ENCODE measurements at places on chromosomes 3 and 15.

GRCh38 chr3:69085168-69085832 is 563 bp downstream of the ARL6IP5 start:
- peak; percentile 40 for DNase-seq

DNA sequence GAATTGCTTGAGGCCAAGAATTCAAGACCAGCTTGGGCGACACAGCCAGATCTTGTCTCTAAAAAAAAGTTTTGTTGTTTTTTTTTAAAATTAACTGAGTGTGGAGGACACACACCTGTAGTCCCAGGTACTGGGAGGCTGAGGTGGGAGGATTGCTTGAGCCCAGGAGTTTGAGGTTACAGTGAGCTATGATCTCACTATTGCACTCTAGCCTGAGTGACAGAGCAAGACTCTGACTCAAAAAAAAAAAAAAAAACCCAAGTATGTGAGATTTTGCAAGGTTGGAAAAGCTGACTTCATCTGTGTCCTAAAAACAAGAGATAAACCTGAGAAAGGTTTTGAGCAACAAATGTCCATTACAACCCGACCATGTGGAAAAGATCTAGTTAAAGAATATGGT is 5.4 kb upstream of the TOPBP1 start:
- DNase-seq, result no peak

GRCh38 chr3:195247086-195247862 is 23.7 kb downstream of the XXYLT1 start:
- DNase-seq, result no peak

DNA sequence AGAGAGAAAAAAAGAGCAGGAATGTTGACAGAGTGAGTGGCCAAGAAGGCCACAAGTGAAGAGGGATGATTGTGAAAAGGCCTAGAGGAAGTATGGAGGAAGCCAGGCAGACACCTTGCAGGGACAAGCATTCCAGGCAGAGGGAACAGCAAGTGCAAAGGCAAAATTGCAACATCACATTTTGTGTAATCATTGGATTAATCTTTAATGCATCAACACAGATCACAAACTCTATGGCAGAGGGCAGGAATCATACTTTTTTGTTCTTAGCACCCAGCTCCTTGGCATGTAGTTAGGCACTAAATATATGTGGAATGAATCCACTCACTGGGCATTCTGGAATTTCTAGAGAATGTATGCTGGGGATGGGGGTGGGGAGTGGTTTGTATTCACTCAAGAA is 312.1 kb upstream of the PROK2 start:
- DNase-seq, result no peak

GRCh38 chr3:71227270-71227661 is 356.3 kb downstream of the FOXP1 start:
- no peak for DNase-seq

- no peak for DNase-seq
Measured at GRCh38 chr15:98758224-98758623, 109.9 kb downstream of the IGF1R start.

DNA sequence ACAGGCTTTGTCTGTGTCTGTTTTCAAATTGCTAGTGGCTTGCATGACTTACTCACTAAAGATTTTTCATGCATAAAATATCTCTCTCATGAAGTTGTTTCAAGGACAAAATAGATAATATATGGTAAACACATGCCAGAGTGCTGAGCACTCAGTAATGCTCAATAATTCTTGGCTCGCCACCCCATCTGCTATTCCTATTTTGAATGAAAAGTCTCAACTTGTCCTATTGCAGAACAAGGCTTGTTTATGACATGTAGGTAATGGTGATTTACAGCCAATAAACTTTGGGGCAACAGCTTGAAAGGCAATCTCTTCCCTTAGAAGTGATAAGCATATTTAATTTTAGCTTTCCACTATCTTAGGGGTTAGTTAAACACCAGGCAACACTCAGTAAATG is 789.0 kb upstream of the ROBO1 start:
- DNase-seq, result no peak

DNA sequence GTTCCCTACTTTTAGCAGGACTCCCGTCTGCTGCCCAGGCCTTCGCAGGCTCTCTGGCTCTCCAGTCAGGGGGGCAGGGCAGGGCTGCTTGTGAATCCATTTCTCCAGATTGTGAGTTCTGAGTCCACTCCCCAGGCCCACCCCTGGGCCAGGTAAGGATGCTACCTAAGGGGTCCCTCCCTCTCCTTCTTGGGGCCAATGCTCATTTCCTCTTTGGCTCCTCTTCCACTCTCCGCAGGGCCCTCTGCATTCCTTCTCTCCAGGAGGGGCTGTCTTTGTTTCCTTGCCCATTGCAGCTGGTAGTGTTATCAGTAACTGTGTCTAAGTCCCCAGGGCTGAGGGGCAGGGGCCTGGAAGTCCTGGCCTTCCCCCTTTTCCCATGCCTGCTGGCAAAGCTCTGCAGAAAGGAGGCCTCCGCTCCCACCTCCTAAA is 13.0 kb upstream of the CACNA2D2 start:
- no peak for DNase-seq

DNA sequence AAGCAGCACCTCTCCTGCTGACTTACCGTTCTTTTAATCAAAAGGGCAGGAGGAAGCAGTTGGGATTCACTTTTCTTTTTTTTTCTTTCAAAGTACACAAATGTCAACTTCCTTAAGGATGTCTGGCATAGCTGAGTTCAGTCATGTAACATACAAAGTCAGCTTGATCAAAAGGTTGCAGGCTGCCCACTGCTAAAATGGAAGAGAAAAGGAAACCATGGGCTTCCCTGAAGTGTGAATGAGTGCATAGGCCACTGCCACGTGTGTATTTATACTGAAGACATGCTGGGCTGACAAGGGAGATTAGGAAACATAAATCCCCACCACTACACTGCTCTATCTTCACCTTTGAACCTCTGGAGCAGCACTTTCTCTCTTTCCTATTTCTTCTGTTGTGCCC is 312.5 kb downstream of the TIGIT start:
- no peak for DNase-seq

DNA sequence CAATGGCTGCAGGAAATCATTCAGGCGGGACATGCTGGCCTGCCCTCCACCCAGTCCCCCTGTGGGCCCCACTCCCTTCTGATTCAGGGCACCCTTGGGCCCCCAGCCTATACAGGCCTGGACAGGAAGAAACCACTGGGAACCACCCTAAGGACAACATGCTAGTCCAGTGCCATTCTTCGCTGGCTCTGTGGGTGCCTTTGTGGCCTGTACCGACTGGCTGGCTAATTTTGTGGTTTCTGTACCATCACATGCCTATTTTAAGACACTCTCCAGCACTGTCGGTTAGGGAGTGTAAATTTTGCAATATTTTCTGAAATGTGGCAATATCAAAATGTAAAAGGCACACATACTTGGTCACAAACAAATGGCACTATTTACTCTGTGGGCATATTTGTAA is 61.4 kb upstream of the POLG start:
- no peak for DNase-seq

GRCh38 chr3:104368760-104369159 is 997.9 kb upstream of the ALCAM start:
- DNase-seq, result no peak

- peak; percentile 92 for DNase-seq
Measured at GRCh38 chr3:191774485-191774884, 313.5 kb downstream of the PYDC2 start.

DNA sequence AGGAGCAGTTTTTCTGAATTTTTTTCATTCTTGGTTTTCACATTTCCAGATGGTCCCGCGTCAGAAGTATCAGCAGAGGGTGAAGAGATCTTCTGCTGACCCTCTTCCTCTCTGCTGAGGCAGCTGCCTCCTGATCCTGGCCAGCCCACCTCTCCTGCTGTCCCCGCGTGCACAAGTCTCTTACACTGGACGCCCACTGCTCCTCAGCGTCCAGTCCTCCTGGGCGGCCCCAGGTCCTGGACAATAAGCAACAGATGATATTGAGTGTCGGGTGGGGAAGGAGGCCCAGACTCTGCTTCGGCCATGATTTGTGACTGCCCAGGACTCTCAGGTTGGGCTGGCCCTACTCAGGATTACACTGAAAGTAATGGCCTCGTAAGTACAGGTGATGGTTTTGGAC is 50.1 kb downstream of the KLHL25 start:
- no peak for DNase-seq

- no peak for DNase-seq
Measured at GRCh38 chr3:158522221-158523136, 48.5 kb upstream of the MLF1 start.

GRCh38 chr3:54211097-54211496 is 88.7 kb downstream of the CACNA2D3 start:
- DNase-seq, result no peak

- no peak for DNase-seq
Measured at GRCh38 chr3:160686955-160687535, 10.1 kb downstream of the ARL14 start.

GRCh38 chr3:183350164-183350563 is 78.3 kb downstream of the MCF2L2 start:
- no peak for DNase-seq

GRCh38 chr15:42825599-42825998 is 88.7 kb upstream of the CDAN1 start:
- DNase-seq, result no peak
